Stimulated activated CD4-positive, alpha-beta T cell treated with anti-CD3 and anti-CD28 coated beads, Interleukin-1b, Interleukin-23, amount 100 ng/mL, for 4 hours (primary cell): ENCODE measurements at places on chromosomes 16 and 17.

DNA sequence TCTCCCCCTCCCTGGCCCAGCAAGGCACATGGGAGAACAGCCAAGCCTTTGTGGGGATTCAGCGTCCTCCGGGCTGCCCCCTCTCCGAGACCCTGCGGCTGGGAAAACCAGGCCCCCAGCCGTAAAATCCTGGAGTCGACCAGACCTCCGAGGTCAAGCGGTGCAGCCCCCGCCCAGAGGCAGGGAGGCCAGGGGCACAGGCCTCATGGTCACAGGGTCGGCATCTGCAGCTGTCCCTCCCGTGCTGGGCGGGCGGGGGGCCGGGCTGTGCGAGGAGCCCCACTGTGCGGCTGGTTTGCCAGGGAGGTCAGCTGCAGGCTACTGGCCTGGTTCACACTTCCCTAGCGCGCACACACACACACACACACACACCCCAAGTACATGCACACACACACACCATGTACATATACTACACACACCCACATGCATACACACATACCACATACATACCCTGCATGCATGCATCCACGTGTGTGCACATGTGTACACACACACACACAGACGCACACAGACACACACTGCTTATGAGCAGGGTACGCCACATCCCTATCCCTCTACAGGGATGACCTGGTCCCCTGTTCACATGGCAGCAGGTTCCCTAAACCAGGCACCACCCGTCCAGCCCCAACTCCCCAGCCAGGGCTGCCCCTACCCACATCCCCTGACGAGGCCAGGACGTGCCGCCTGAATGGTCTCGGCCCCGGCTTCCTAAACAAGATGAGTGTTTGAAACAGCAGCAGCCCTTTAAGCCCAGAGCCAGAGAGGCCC is 108.9 kb upstream of the CIBAR2 start:
- no peak for DNase-seq

DNA sequence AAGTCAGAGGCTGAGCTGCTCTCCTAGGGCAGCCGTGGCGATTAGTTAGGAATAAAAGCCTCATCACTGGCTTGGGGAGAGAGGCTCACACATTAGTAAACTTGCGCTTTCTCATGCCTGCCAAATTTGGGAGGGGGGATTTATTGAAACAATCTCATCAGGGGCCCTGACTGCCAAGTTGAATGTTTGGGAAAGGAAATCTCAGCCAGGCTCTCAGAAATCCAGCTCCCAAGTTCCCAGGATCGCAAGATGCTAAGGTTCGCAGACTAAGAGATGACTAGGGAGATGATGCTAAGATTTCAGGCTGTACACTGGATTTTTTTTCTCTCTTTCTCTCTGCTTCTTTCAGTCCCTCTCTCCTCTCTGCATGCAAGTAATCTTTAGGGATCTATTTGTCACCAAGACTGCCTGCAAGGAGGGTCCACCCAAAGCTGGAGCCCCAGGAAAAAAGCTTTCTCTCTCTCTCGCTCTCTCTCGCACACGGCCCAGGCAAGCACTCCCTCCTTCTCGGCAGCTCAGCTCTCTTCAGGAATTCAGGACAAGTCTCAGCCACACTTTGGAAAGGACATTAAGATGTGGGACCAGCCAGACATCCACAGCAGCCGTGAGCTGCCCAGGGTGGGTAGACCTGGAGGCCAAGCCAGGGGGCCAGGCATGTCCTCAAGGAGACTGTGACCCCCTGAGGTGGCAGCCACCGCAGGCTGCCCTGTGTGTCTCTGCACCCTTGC is 1.4 kb downstream of the GPR139 start:
- DNase-seq, result no peak

DNA sequence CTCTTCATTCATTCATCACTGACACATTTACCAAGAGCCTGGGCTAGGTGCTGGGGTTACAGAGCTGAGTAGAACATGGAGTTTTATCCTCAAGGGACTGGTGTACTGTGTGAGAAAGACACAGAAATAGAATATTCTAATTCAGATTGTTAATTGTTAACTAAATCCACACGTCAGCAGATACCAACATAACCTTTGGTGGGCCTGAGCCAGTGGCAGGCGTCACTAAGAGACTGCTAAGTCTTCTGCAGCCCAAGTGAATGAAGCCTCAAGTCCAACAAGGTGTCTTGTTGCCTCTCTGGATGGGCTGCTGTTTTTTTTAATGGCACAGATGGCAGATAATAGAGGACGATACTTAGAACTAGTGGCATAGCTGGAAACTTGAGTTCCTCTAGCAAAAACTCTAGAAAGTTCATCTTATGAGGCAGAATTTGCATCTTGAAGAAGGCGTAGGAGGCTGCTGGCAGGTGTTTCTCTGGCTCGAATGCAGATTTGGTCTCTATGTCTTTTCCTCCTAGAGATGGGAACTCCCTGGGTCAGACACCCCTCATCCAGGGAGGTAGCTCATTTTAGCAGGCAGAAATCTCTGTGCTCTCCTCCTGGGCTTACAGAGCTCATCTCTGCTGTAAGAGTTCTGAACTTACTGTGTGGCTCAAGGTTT is 179.5 kb downstream of the NTN1 start:
- DNase-seq, result no peak

GRCh38 chr16:57732037-57732436 is 3.5 kb upstream of the KATNB1 start:
- DNase-seq, result no peak

DNA sequence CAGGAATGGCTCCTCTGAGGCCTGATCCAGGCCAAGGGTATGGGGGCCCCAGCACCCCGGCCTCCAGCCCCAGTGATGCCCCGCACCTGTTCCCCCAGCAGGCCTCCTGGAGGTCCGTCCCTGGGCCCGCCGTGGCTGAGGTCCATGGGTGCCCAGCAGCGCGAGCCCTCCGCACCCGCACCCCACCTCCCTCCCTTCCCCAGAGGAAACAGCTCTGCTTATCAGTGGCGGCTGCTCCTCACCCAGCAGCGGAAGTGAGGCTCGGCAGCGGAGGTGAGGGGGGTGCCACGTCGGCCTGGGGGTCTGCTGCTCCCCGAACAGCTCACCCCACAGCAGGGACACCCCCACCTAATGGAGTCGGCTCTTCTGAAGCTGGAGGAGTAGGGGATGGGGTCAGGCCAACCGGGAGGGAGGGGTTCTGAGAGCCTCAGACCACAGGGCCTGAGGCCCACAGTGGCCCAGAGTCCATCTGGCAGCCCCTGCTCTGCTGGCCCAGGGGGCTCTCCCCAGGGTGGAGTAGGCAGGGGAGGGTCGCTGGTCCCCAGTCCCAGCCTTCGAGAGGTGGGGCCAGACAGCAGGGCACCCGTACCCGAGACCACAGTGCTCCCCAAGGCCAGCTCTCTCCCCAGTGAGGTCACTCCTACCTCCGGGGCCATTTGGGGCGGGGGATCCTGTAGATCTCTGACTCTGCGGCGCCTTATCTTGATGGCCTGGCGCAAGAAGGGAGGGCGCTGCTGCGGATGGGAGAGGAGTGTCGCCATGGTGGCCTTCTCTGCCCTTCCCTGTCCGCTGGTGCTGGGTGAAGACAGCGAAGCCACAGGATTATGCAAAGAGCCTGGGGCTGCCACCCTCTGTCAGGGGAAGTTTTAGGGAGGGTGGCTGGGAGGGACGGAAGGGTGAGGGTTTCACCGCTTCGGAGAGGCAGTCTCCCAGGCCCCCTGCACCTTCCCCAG is at the start of gene UNC13D:
UNC13D (minus strand) TSS at position 828 of the 953 bp plus-strand sequence; CDS start at position 761, 67 bp downstream.
- peak; percentile 51 for DNase-seq

DNA sequence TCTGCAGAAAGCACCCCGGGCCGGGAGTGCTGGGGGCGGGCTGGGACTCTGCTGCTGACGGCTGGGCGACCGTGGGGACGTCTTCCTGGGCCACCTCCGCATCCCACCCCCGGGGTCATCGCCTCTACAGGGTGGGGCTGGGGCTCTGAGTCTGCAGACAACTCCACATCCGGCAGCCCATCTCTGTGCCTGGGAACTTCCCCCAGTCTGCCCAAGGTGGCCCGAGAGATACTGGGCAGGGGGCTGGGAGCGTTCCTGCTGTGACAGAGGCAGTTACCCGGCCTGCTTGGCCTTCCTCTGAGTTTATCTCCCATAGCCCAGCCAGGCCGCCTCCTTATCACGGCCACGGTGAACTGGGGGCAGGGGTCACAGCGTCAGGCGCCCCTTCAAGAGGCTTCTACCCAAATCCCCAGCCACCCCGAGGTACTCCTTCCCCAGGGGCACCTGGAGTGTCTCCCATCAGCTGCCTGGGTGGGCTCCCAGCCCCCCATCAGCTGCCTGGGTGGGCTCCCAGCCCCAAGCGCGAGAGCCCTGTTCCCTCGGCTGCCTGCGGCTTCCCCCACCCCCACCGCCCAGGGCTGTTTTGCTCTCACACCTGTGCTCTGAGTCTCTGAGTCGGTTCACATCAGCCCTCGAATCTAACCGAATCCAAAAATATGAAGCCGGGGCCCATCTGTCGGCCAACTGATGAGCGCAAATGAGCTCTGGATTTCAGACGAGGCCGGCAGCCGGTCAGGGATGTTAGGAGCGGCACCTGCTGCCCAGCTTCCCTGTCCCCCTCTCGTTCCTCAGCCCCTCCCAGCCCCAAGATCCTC is 15.6 kb upstream of the CBFA2T3 start:
- no peak for DNase-seq

DNA sequence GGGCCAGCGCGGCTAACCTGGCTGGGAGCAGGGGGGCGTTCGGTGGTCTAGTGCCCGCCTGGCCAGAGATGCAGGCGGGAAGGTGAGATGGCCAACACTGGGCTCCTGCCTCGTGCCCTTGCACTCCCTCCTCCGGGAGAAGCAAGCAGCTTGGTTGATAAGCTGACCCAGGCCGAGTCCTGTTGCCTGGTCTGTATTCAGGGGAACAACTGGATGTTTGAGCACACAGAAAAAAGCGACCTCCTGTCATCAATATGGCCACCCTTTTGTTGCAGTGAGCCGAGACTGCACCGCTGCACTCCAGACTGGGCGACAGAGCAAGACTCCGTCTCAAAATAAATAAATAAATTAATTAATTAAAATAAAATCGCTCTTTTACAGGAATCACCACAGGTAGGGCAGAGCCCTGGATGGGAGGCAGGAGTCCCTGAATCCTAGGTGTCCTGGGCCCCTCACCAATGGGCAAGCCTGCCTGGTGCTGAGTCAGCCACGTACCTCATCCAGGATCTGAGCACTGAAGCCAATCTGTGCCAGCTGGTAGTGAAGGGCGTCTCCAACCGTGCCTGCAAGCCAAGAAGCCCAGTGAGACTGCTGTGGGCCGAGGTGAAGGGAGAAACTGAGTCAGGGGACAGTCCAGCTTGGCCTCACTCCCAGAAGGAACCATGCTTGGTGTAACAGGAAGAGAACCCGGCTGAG is 31.8 kb downstream of the HASPIN start:
- DNase-seq, result no peak

GRCh38 chr17:40151414-40151963 is 11.2 kb downstream of the CASC3 start:
- no peak for DNase-seq

GRCh38 chr17:54744750-54745149 is 155.9 kb upstream of the TOM1L1 start:
- DNase-seq, result no peak

DNA sequence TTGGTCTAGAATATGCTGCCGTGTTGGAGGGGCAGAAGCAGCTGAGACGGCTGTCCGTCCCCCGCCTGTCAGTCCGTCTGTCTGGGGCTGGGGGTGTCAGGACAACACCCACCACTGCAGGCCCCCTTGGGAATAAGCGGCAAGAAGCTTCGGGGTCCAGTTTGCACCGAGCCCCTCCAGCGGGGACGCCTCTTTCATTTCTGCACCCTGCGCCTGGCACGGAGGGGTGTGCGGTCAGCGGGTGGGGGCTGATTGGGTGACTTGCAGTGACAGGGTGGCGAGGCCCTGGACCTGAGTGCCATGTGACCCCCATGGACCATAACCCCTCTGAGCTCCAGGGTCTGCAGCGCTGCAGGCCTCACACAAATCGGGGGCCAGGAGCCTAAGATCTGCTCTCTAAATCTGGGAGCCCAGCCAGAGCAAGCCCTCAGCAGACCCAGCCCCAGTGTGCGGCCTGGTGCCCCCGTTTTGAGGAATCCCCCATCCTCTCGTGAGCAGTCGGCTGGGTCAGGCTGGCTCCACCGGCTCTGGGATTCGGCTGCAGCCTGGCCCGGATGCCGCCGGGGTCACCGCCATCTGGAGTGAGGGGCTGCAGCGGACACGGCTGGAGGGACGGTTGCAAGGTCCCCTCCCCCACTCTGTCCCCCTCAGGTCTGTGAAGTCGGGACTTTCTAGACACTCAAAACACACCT is 8.3 kb downstream of the CBFA2T3 start:
- no peak for DNase-seq

DNA sequence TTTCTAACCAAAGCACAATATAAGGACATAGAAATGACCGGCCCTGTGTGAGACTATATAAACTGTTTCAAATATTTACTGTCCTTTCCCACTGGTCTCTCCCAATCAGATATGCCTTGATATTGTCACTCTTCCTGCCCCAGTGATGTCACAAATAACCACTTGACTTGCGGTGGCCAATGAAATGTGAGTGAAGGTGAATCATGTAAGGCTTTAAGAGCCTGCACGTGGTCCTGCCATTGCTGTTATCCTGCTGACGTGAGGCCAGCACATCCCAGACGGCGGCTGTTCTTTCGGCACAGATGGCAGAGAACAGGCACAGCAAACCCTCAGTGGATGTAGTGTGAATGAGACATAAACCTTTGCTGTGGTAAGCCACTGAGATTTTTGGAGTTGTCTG is 5.4 kb upstream of the KLHL11 start:
- DNase-seq, result no peak

GRCh38 chr16:27424772-27425498 is 23.0 kb downstream of the IL21R start:
- no peak for DNase-seq

- no peak for DNase-seq
Observed at GRCh38 chr17:34781571-34782108, 179.6 kb downstream of the CCT6B start.

DNA sequence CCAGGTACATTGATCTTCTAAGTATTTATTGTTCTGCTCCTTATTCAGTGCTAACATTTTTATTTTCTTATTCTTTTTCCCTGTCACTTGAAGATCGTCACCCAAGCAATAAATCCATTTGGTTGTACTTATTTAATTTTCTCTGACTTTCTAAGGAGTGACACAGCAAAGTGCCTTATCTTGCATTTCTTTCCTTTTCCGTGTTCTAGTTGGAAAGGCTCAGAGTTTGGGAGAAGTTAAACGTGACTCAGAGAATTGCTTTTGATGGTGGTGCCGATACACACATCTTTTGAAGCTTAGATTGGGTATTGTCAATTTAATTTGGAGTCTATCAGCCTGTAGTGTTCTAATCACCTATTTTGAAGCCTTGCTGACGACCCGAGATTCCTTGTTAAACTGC is 72.0 kb downstream of the PITPNC1 start:
- DNase-seq, result no peak

DNA sequence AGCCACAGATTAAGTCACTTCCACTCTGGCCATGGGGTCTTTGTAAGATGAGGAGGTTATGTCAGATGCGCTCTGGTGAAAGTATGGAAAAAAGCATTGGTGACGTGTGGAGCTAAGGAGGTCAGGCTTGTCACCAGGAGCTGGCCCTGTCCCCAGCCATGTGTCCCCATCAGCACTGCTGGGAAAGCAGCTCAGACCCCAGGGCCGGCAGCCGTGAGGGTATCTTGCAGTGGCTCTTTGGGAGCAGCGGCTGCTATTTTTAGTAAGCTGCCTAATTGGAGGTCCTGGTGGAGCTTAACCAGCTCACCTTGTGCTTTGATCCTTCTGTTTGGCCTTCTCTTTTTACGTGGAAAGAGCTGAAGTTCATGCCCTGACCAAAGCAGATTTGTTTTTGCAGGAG is 60.9 kb downstream of the MPRIP start:
- no peak for DNase-seq
